ENCODE measurements at places on chromosomes 2 and 18. TPM values are rescaled to one million over a fixed set of nuclear protein-coding genes. Genes with fewer than 3 reads are reported as not detected.

BCL11A gene
- total RNA-seq, result 0.07 TPM

HS6ST1 gene
- total RNA-seq, result 25.6 TPM

DNA sequence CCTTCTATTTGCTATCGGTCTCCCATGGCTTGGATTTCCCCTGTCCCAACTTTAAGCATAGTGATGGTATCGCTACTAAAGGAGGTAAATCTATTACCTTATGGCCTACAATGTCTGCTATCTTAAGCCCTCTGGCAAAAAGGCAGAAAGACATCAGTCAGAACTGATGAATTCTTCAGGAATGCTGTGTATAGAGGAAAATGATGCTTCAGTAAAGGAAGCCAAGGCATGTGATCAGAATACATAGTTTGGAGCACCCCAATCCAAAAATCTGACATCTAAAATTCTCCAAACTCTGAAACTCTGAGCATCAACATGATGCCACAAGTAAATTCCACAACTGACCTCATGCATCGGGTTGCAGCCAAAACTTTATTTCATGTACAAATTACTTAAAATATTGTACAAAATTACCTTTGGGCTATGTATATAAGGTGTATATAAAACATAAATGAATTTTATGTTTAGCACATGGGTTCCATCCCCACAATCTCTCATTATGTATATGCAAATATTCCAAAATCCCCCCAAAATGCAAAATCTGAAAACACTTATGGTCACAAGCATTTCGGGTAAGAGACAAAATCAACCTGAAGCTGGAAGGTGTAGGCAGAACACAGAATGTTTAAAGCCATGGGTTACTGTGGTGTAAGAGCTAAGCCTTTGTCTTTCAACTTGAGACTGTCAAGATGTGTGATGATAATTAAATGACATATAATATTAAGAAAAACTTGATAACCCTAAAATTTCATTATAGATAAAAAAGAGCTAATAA lies 66.2 kb downstream of the CUL3 start:
- no peak for DNase-seq

GRCh38 chr18:59015531-59016152 lies 124.0 kb upstream of the SEC11C start:
- DNase-seq, result no peak

DNA sequence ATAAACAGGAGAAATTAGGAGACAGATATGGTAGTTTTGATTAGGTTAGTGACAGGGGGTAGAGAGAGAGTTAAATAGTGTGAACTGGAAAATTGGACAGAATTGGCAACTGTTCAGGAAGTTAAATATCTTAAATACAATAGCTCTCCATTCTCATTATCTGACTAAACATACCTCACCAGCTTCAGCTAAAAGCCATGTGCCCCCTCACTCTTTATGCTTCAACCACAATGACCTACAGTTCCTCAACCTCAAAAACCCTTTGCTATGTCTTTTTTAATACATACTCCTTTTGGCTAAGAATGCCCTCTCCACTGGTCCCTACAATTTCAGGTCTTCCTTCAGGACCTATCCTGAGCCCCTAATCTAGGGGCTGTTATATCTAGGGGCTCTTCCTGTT lies 740.2 kb upstream of the ZEB2 start:
- DNase-seq, result no peak

All from pulmonary artery endothelial cell (primary cell).